ENCODE measurements at places on chromosomes 7 and 10.

DNA sequence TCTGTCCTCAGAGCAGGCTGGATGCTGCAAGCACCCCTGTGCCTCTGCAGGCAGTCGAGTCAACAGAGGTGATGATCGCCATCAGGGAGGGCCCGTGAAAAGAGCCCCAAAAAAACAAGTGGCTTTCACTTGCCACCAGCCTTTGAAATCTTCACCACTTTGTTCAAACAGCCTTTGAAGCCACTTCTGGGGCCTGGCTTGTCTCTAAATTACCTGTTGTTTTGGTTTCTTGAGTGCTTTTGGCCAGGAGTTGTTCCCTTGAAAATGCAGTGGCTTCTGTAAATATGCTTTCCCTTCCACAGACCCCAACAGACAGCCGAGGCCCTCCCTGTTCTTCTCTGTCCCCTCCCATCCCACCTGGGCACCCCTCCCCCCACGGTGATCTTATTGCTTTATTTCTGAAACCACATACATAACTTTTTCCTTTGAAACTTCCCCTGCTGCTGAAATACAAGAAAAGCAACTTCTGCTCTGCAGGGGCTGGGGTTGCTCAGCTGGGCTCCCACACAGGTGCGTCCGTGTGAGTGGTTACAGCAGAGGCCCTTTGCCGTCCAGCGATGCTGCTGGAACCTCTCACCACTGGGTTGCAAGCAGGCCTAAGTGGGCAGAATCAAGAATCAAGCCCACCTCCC lies 283.8 kb upstream of the SHH start:
- DNase-seq: no peak

GRCh38 chr10:4532467-4532866 lies 293.5 kb upstream of the AKR1E2 start:
- no peak for DNase-seq

DNA sequence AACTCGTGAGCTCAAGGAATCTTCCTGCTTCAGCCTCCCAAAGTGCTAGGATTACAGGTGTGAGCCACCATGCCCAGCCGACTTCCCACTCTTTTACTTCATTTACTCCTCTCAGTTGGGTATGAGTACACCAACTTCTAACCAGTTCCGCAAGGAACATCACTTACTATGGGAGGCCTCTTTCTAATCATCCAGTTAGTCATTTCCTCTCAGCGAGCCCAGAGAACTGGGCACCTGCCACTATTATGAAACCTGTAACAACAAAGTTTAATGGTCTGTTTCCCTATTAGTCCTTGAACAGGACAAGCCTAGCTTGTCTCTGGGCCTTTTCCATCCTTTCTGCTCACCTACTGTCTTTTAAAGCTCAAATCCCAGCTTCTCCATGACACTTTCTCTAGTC lies 88.8 kb downstream of the DNMBP start:
- no peak for DNase-seq

DNA sequence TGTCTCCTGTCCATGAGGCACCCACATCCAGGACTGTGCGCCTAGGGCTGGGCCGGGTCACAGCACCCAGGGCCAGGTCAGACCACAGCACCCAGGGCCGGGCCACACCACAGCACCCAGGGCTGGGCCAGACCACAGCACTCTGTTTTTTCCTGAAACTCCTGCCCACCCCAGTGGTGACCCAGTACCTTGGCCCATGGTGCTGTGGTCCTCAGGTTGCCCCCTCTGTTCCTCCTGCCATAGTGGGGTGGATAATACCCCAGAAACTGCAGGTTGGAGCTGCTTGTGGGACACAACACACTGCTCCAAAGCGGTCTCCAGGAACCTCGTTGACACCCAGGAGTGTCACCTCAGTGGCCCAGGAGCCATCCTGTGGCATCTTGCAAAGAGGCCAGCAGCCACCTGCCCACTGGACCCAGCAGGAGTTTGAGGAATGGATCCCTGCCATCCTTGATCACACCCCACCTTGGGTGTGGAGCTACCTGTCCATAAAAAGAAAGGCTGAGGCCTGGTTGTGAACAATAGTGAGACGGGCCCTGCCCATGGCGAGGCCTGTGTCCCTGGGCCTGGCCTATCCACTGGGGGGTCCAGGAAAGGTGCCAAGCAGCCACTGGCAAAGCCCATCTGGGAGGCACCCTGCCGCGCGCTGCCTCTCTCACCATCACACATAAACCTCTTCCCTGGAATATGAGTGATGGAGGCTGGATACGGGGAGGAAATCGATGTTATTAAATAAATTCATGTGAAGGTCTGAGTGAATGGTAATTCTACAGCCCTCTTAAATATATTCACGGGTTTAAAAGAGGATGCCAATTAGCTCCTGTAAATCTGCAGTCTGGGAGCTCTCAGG lies 89.0 kb downstream of the NKX6-2 start:
- no peak for DNase-seq

DNA sequence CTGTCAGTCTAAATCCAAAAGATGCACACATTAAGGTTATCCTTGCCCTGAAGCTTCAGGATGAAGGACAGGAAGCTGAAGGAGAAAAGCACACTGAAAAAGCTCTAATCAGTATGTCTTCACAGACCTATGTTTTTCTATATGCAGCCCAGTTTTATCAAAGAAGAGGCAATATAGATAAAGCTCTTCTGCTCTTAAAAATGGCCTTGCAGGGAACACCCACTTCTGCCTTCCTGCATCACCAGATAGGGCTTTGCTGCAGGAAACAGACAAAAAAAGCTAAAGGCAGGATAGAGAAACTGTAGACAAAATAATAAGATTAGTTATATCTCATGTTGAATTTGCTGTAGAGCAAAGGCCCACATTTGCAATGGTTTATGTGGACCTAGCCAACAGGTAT lies 14.9 kb upstream of the IFIT1B start:
- DNase-seq: no peak

- DNase-seq: no peak
Observed at GRCh38 chr10:113162960-113163359, 212.9 kb downstream of the TCF7L2 start.

- no peak for DNase-seq
Observed at GRCh38 chr7:130113887-130114286, 43.6 kb downstream of the KLHDC10 start.

- DNase-seq: no peak
Observed at GRCh38 chr7:152859781-152860191, 100.2 kb downstream of the ACTR3B start.

DNA sequence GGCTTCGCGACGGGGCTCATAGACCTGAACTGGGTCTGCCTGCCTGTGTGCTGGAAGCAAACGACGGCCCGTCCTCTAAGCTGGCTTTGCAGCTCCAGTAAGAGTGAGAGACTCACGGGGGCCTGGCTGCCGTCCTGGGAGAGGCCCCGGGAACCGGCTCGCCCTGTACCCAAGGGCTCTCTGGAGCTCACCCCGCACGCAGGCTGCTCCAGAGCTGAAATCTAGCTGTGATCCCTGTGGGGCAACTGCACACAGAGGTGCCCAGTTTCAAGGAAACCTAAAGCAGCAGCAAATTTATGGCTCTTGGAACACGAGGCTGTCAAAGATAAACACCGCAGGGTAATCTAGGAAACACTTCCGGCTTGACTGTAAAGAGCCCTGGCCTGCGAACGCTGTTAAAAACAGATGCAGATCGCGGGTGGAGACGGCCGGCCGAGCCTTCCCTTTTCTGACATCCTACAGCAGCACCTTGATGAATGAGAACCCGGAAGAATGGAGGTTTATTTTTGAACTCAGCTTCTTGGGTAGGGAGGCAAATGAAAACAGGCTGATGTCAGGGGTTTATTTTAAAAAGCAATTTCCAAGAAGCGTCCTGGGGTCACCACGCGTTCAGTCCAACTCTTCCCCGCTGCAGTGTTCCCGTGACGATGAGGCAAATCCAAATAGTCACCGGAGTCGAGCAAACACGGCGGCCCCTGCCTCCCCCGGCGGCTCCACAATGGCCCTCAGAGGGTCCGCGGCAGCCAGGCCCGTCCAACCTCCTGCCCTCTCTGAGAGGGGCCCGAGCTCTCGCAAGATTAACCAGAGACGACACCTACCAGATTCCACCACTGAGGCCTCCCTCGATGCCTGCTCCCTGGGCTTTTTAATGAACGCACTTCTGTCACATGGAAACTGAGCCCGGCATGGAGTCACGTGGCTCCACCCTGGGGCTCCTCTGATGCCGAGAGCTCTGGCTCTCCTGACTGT lies 29.6 kb downstream of the AMZ1 start:
- DNase-seq: no peak

GRCh38 chr7:128940494-128941322 lies 3.0 kb downstream of the IRF5 start:
- DNase-seq: no peak

DNA sequence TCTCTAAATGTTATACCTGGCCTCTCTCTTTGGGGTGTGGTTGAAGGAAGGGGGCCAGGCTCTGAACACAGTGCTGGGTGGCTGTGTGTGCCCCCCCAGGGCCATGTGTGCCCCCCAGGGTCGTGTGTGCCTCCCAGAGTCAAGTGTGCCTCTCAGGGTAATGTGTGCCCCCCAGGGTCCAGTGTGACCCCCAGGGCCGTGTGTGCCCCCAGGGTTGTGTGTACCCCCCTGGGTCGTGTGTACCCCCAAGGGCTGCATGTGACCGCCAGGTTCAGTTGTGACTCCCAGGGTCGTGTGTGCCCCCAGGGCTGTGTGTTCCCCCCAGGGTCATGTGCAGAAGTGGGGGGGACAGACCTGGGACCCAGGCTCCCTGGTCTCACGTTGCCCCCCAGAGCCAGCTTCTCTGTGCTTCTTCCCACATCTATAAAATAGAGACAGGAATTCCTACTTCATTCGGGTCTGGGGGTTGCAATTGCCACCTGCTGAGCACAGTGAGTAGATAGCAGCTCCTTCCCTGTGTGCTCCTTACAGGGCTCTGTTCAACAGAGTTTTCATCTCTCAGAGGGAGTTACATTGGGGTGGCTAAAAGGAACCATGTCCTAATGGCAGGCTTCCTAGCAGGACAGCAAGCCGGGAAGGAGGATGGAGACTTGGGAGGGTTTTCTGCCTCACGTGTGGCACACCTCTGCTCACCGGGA lies 40.7 kb upstream of the AQP1 start:
- DNase-seq: no peak

GRCh38 chr10:116787893-116788665 lies 45.7 kb upstream of the HSPA12A start:
- DNase-seq: peak; percentile 44

DNA sequence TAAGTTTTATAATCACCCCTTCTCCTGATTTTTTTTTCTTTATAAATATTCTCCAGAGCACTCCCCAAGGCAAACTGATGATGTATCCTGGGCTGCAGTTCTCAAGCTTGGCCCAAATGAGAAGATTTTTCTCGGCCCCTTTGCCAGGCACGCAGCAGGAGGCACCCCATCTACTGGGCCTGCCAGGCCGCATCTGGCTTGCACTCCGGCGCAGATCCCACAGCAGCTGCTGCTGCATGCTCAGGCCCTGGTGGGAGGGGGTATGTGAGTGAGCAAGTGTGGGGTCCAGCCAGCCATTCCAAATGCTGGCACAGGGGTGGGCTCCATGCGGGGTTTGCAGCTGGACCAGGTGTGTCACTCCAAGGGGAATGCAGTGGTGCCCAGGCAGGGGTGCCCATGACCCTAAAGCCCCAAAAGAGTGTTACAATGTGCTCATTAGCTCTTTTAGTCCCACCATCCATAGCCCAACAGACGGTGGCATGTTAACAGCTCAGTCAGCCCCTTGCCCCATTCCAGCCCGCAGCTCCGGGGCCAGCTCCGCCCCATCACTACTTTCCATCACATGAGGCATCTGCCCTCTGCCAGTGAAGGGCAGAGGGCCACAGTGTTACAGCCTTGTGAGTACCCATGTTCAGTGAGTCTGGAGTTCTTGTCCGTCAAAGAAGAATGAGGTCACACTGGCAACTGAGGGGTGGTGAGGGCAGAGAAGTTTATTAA lies 25.9 kb downstream of the OAT start:
- DNase-seq: no peak

GRCh38 chr10:110008518-110009339 lies 945 bp downstream of the ADD3 start:
- DNase-seq: peak; percentile 36

GRCh38 chr7:101522021-101522420 lies 107.1 kb downstream of the MYL10 start:
- DNase-seq: no peak

GRCh38 chr7:68276725-68277124 lies 1280.1 kb downstream of the TYW1 start:
- no peak for DNase-seq

GRCh38 chr7:1967512-1968396 lies 265.0 kb downstream of the MAD1L1 start:
- DNase-seq: no peak

GRCh38 chr10:31509989-31510388 lies 191.0 kb downstream of the ZEB1 start:
- DNase-seq: no peak

- DNase-seq: no peak
Observed at GRCh38 chr10:120573355-120573754, 116.3 kb downstream of the PLPP4 start.

DNA sequence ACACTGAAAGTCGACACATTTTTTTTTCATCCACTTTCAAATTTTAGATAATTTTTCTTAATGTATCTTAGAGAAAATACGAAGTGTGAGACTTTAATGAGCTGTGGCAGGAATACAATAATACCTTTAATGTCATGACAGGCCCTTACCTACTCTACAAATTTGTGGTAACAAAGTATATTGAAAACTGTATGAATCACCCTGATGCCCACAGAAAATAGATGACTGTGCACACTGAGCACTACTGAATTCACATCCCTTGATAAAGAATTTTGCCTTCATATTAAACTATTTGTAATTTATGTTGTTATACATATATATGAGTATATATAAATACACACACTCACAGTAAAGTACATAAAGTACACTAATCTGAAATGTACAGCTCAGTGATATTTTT lies 51.7 kb downstream of the AKR1D1 start:
- no peak for DNase-seq

- no peak for DNase-seq
Observed at GRCh38 chr7:149690688-149691446, 82.5 kb downstream of the ZNF467 start.

- DNase-seq: no peak
Observed at GRCh38 chr7:132930881-132931280, 151.0 kb downstream of the CHCHD3 start.

GRCh38 chr7:80740778-80741545 lies 102.5 kb downstream of the CD36 start:
- no peak for DNase-seq

DNA sequence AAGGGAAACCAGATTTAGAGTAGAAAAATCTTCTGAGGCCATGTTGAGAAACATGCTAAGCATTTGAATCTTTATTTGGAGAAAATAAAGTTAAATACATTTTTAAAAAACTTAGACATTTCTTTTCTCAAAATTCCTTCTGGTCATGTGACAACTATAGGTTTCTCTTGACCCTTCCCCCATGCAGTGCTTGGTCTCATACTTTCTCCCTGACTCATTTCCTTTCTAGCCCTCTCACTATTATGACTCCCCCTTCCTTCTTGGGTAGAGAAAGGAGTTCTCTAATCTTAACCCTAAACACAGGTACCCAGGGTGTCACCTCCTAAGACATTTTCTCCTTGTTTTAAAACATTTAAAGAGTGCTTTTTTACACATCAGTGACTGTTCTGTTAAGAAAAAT lies 179.5 kb upstream of the TMEM106B start:
- no peak for DNase-seq

DNA sequence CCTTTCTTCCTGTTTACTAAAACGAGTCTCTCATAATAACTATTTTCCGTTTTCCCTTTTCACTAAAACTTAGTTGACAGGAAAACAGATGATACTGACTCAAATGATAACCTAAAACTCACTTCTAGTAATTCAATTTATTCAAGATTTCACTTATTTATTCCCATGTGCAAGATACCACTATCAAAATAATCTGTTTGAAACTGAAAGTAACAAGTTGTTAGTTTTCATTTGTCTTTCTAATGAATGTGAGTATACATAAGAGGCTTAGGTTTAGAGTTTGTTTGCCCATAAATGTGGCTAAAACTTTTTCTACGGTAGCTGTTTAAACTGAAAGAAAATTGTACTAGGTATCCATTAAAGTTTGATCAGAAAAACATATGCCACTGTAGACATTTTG lies 314.9 kb upstream of the STEAP1 start:
- DNase-seq: no peak
